ENCODE measurements at places on chromosomes 4 and X.
A peak's percentile ranks its signal among the peaks of the same experiment; 100 is the strongest.

- DNase-seq = no peak
These were observed 30.0 kb downstream of the AFAP1 start for GRCh38 chr4:7909463-7910262.

DNA sequence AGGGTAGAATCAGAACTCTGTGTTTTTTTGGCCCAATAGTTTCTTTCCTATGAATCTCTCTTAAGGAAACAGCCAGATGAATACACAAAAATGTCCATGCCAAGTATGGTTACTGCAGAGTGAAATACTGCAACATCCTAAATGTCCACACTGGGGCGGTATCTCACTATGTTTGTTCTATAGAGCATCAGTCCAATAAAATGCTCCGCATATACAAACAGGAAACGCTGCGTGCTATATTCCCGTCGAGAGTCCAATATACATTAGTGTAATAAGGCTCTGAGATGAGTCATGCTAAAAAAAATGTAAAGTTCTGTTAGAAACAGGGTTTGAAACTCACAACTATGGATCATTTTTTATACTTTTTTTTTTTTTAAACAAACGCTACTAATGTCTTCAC is 72.9 kb upstream of the ENOX2 start:
- DNase-seq = peak; percentile 3

GRCh38 chrX:66602381-66602938 is 36.4 kb downstream of the EDA2R start:
- DNase-seq = no peak

DNA sequence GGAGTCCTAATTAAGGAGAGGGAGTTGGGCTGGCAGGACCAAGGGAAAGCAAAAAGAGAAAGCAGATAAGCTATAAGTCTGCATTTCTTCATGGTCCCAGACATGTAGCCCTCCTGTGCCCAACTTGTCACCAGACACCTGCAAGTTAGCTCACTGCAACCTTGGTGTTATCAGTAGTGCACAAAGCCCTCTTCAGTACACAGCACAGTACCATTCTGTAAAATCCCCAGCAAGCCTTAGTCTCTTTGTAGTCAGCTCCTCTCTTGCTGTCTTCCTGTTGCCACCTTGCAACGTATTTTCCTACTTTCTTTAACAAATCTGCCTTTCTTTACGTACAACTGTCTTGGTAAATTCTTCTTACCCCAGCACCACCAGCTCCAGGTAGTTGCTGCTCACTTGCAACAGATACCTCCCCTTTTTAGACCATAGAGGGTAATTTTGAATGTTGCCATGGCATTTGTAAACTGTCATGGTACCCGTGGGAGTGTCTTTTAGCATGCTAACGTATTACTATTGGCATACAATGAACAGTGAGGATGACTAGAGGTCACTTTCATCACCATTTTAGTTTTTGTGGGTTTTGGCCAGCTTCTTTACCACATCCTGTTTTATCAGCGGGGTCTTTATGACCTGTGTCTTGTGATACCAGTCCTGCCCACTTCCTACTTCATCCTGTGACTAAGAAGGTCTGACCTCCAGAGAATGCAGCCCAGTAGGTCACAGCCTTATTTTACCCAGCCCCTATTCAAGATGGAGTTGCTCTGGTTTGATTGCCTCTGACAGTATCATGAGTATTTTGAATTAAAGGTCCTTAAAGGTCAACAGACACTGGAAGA is 28.3 kb upstream of the AP1S2 start:
- DNase-seq = no peak

DNA sequence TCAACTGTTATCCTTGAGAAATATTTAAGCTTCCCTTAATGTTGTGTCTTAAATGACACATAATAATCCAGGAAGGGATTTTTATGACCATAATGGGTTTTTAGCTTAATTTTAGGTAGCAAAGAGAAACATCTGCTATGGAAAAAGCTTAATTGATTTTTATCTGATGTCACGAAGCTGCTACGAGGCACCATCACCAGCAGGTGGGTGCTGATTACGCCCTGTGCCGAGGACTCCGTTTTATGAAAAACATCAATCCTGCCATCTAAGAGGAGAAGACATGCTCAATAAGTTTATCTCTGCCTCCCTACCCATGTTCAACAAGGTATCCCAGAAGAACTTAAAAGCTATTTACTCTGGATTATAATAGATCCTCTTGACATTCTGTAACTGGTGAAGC is 280.6 kb upstream of the ZFP42 start:
- no peak for DNase-seq

DNA sequence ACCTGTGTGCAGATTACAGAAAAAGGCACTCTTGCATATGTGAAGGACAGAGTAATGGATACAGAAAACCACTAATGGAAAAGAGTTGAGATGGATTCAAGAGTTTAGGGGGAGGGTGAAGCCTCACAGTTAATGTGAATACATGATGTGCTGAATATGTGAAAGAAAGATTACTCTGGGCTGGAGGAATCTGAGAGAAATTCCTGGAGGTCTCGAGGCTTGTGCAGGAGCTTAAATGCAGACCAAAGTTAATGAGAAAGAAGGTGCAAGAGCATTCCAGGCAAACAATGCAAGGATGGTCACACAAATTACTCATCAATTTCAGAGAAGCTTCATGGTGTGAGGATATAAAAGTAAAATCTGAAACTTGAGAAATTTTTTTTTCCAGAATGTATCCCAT is 768.8 kb downstream of the STPG2 start:
- no peak for DNase-seq

GRCh38 chr4:47071901-47072341 is 40.6 kb downstream of the GABRB1 start:
- DNase-seq = no peak

- DNase-seq = no peak
These were observed at the start of gene UCP1 for GRCh38 chr4:140568507-140569306. UCP1 (minus strand) TSS chr4:140568961; CDS start chr4:140568729, 232 bp downstream.

DNA sequence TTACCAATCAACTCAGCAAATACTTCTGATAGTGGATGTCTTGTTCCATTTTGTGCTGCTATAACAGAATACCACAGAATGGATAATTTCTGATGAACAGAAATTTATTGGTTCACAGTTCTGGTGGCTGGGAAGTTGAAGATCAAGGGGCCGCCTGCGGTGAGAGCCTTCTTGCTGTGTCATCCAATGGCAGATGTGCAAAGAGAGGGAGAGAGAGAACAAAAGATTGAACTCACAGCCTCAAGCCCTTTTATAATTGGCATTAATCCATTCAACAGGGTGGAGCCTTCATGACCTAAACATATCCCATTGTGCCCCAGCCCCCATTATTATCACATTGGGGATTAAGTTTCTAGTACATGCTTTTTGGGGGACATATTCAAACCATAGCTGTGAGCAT is 86.1 kb downstream of the ADGRG4 start:
- DNase-seq = no peak

- no peak for DNase-seq
These were observed 14.9 kb downstream of the ADAM29 start for GRCh38 chr4:174933083-174933482.

GRCh38 chrX:126825566-126826193 is 6.2 kb downstream of the PRR32 start:
- DNase-seq = no peak

DNA sequence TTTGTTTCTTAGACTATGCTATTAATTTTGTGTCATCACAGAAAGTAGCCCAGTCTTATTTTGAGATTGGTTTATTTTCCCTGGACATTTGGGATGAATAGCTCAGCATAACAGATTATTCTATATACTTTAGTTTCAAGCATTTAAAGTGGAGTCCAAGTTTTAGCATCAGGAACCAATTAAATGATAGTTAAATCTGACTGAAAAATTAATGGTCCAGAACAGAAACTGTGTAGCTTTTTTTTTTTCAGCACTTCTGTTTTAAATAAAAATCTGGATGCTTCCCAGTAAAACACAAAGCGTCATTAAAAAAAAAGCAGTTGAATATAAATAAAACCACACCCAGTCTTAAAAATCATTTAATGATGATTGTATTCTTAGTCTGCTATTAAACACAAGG is 59.4 kb upstream of the PITX2 start:
- no peak for DNase-seq

DNA sequence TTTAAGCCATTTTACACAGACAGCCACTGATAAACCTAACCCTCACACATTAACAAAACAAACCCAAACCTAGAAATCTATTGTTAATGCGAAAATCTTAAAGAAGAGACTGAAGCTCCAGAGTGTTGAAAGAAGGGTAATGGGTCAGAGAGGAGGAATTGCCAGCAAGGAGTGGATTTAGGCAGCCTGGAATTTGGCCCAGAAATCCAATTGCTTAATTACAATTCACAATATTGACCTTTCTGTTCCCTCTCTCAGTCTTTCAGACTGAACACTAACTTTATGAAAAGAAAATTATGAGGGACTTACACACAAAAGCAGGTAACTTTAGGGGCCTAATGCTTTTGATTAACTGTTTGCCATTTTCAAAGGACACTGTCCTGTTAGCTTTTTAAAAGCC is 185.2 kb upstream of the GPC4 start:
- DNase-seq = no peak

GRCh38 chr4:24405341-24405740 is 179.0 kb downstream of the DHX15 start:
- no peak for DNase-seq

DNA sequence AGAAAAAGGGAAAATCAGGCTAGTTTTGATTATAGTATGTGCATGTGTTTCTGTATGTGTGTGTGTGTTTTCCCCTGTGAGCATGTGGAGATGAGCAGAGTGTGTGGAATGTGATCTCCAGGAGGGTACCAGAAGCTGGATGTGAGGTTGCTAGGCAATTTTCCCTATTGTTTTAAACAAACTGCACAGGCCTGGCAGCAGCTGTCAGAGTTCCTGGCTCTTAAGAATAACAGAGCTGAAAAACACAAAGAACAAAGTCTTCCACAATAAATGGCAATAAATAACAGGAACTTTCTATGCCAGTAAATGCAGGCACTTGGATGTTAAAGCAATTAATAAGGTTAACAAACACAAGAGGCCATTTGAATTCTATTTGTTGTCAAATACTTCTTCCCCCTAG is 344.6 kb upstream of the CTSO start:
- DNase-seq = no peak

- DNase-seq = no peak
These were observed 451 bp upstream of the FGD1 start for GRCh38 chrX:54496517-54496852.

DNA sequence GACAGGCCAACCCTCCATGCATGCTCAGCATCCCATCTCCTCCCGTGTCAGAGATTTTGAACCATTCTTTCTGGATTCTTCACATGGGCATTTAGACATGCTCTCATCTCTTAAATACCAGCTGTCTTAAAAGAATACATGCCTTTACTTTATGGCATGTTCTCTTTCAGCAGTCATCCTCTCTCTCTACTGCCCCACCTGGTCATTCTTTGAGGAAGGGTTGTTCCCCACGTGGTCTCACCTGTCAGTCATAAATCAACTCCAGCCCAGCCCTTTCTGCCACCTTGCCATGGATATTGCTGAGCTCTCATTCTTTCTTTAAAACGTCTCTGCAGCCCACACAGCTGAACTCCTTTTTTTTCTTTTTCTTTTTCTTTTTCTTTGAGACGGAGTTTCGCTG is 111.3 kb downstream of the ARHGAP10 start:
- no peak for DNase-seq

- no peak for DNase-seq
These were observed 404.7 kb downstream of the NAF1 start for GRCh38 chr4:162761965-162762364.

DNA sequence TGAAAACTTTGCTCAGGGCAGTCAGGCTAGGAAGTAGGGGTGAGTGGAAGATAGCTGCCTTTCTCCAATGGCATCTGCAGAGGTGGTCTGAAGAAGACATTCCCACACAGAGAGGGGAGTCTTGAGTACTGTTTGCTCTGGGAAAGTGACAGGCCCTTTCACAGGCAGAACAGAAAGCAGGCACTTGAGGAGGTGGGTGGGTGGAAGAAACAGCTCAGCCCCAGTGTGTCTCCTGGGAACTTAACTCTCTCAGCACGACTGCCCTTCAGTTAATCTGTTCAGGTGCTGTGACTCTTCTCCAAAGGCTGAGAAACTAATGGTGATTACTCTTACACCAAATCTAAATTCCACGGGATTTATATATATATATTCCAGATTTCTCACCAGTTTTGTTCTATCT is 28.3 kb downstream of the ENOPH1 start:
- no peak for DNase-seq

GRCh38 chr4:26105815-26106699 is 192.0 kb downstream of the SMIM20 start:
- DNase-seq = no peak

- no peak for DNase-seq
These were observed 1509.6 kb downstream of the ADGRL3 start for GRCh38 chr4:62709618-62710252.

- DNase-seq = no peak
These were observed 74.8 kb downstream of the CBLL2 start for GRCh38 chrX:22347491-22347890.

DNA sequence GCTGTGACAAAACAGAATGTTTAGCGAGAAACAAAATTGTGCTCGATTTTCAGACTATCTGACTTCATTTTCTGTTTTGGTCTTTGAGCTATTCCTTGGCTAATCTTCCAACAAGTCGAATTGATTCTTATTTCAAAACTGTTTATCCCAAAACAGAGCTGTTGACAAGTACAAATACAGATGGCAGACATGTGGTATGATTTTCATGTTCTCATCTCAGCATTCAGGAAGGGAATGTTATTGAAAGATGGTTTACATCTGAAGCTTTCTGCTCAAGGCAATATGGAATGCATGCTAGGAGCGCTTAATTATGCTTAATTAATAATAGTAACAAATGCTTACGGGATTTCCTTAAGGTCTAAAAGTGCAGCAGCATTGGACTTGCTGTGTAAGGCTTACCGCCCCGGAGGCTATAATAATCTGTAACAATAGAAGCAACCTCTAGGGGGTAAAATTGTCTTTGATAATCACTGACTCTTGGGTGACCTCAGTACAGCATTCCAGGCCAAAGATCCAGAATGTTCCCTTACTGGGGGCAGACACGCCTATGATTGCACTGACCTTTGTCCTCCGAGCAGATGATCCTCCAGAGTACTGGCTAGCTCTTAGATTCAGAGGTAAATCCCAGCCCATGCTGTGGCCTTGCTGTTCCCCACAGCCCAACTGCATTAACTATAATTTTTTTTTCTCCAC is 16.4 kb downstream of the LSM6 start:
- no peak for DNase-seq

GRCh38 chr4:88605736-88606135 is 13.5 kb downstream of the HERC3 start:
- no peak for DNase-seq

- DNase-seq = no peak
These were observed 15.0 kb downstream of the G6PD start for GRCh38 chrX:154531626-154532025.

DNA sequence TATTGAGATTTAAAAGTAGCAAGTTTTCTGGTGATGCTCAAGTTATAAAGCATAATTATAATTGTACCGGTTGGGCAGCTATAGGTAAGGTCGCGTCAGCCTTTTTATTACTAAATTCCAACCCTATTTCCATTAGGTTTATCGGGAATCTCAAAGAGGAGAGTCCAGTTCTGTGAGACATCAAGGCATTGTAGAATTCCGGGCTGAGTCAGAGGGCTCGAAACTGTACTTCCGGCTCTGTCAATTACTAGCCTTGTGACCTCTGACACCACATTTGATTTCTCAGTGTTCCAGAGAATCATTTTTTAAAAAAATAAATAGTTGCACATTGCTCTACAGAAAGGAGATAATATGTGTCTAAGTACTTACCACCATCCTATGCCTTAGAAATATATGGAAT is 4.3 kb downstream of the IL1RAPL1 start:
- no peak for DNase-seq

- DNase-seq = no peak
These were observed 393.5 kb downstream of the KCNIP4 start for GRCh38 chr4:21555083-21555482.
